ENCODE measurements at places on chromosomes 5 and 9. TPM values are rescaled to one million over a fixed set of nuclear protein-coding genes. Genes with fewer than 3 reads are reported as not detected.

Gene FOXD4L4
- 0.07 TPM for total RNA-seq

Gene MAT2B
- 52.8 TPM for total RNA-seq

Gene SLC6A18
- total RNA-seq = not detected

Gene MYMK
- not detected for total RNA-seq

Gene RASGRF2
- total RNA-seq = 1.2 TPM

Gene MOB3B
- total RNA-seq = 14.4 TPM

Gene SPAG8
- total RNA-seq = 0.35 TPM

Gene NMUR2
- total RNA-seq = 0.10 TPM

Gene ZNF879
- total RNA-seq = 0.74 TPM

Gene PCDHGA8
- total RNA-seq = 0.05 TPM

Gene TRIM7
- 29.9 TPM for total RNA-seq

Gene SH3RF2
- 2.4 TPM for total RNA-seq

Gene REEP5
- total RNA-seq = 168 TPM

Gene SMIM27
- 10.7 TPM for total RNA-seq

Gene ANKDD1B
- not detected for total RNA-seq

Gene TTC16
- total RNA-seq = 0.03 TPM

Gene BAAT
- total RNA-seq = 0.32 TPM

Gene SOX30
- not detected for total RNA-seq

Gene OR1J1
- not detected for total RNA-seq

Gene TAF11L5
- total RNA-seq = not detected

Gene SOHLH1
- total RNA-seq = 0.12 TPM

Gene AGTPBP1
- 8.3 TPM for total RNA-seq

Gene ABCA1
- 3.1 TPM for total RNA-seq

Gene PCDHB13
- 0.08 TPM for total RNA-seq

Gene HAVCR2
- 0.57 TPM for total RNA-seq

Gene SPATA31E1
- not detected for total RNA-seq

Gene CDX1
- not detected for total RNA-seq

Gene ENC1
- total RNA-seq = 4.9 TPM

Gene STRBP
- 16.4 TPM for total RNA-seq

Gene C9orf152
- 0.16 TPM for total RNA-seq

Gene GOLGA1
- 10.5 TPM for total RNA-seq

Data from A549 treated with Hydrocortisone at 1 μM for 4 hours (cell line).